Femur (tissue), 1 donor: ENCODE measurements at places on chromosomes 11 and 22.

GRCh38 chr11:119739975-119740374, 11.0 kb upstream of the NECTIN1 start:
- no peak for DNase-seq

DNA sequence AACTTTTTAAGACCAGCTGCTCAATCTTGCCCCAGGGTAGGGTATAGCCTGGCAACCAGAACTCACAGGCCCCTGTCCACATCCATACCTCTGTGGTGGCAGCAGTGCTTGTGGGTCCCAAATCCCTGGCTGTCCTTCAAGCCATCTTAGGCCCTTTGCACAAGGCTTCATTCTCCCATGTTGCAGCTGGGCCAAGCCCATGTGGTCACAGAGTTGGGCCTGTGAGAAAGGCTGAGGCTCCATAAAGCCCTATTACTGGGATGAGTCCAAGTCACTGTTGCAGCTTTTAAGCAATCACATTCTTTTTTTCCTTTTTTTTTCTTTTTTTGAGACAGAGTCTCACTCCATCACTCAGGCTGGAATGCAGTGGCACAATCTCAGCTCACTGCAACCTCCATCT, 47.9 kb upstream of the SLC25A1 start:
- DNase-seq, result no peak

- peak; percentile 90 for DNase-seq
These were observed 5.0 kb downstream of the IGSF22 start for GRCh38 chr11:18720808-18721560.

DNA sequence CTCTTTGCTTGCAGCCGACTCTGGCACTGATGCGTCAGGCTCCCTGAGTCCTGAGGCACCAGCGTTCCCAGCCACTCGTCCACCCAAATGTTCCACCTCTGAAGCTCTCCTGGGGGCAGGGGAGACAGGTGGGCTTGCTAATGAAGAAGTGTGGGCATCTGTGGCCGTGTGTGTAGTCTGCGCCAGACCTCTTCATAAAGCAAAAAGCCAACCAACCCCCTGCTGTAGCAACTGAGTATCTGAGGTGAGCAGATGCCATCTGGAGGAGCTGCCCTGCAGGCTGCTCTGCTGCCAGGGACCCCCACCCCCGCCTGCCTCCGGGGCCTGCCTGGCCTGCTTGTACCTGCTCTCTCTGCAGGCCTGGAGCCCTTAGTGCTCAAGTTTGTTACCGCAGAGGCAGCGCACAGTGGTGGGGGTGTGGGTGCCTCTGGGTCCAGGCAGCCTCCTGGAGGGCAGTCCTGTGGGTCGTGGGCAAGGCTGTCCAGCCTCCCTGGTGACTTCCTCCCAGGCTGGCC, 272.5 kb downstream of the TBC1D22A start:
- DNase-seq, result no peak

DNA sequence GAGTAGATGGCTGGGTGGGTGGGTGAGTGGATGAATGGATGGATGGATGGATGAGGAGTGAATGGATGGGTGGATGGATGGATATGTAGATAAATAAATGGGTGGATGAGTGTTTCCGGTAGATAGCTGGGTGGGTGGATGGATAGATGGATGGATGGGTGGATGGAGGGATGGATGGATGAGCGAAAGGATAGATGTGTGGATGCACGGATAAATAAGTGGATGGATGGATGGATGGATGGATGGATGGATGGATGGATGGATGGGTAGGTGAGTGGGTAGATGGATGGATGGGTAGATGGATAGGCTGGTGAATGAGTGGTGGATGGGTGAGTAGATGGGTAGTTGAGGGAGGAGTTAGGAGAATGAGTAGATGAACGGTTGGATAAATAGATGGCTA, 349.3 kb downstream of the MN1 start:
- no peak for DNase-seq

DNA sequence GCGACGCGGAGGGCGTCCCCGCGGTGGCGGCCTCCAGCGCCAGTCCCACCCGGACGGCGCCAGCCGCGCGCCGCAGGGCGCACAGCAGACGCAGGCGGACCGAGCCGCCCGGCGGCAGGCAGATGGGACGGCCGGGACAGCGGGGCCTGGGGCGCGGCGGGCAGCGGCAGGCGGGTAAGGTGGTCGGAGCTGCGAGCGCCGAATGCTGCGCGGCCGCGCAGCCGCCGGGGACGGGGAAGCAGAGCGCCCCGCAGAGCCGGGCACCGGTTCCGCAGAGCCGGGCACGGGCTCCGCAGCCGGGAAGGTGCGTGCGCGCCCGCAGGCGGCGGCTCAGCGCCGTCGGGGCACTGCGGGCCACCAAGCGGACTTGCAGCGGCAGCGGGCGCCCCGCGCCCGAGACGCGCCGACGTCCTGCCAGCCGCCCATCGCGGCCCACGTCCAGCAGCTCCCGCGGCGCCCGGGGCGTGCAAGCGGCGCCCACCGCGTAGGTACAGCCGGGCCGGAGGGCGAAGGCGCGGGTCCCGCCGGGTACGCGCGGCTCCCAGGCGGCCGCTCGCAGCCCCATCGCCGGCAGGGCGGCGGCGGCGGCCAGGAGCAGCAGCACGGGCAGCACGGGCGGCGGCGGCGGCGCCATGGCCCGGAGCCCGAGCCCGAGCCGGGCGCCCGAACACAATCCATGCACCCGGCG, 739 bp downstream of the CELSR1 start:
- no peak for DNase-seq

- no peak for DNase-seq
These were observed 491.9 kb downstream of the MN1 start for GRCh38 chr22:27309697-27310096.

DNA sequence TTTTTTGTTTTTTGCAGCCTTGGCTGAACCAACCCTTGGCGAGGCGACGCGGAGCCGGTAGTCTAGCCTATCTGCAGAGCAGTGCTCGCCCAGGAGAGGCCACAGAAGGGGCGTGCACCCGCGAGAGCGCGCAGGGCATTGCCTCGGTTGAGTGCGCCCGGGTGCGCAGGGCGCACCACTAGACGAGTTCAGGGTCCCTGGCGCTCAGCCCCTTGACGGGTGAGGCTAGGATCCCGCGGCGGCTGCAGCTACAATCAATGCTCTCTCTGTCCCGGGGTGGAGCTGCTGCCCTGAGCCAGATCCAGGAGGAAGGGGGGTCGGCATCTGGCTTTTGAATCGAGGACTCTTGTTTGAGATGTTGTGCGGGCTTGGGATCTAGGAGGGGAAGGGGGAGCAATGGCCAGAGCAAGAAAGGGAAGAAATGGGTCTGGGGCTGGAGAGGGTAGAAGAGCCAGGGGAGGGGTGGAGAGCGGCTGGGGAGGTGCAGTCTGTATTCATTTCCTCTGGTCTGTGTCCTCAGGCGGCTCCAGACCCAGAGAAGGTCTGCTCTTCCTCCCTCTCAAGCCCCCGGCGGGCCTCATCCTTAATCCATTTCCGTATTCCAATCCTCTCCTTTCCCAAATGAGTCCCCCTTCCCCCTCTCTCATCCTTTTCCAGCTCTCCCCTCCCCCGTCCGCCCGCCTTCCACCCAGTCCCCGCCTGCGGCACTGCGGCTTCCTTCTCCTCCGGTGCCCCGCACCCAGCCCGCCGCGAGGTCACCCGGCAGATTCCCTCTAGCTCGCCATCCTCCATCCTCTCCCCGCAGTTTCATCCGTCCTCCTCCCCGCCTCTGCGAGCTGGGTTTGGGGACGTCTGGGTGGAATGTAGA, 797 bp downstream of the THY1 start:
- DNase-seq, result peak; percentile 72

GRCh38 chr11:131246156-131246555, 124.3 kb upstream of the NTM start:
- DNase-seq, result no peak

DNA sequence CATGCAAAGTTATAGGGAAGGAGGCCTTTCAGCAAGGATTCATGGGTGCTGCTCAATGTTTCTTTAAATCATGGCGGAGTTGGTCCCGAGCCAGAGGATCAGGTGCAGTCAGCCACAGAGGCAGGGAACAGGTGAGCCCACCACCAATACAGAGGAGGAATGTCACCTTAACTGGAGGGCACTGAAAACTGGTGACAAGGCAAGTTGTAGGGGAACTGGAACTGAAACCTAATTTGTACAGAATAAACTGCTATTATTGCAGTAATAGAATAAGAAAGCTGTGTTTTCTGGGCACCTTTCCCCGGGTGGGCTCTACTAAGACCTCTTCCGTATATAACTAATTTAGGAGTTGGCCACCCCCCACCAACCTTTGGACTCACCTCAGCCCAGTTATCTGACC, 296.0 kb upstream of the NARS2 start:
- no peak for DNase-seq

DNA sequence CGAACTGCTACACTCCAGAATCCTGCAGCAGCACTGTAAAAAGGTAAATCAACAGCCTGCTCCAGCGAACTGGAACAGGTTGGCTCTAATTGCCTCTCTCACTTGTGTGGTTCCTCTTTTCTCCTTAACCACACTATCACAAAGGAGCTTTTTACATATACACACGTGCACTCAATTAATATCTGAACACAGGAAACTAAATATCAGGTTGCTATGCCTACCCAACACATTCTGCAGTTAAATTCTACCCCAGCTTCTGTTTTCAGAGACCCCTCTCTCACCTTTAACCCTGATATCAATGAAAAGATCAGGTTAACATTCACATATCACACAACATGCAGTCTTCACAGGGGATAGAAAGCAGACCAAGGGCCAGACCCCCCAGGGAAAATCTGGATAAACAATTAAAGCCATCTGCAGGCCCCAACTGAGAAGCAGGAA, 11.0 kb downstream of the RBFOX2 start:
- DNase-seq, result no peak

DNA sequence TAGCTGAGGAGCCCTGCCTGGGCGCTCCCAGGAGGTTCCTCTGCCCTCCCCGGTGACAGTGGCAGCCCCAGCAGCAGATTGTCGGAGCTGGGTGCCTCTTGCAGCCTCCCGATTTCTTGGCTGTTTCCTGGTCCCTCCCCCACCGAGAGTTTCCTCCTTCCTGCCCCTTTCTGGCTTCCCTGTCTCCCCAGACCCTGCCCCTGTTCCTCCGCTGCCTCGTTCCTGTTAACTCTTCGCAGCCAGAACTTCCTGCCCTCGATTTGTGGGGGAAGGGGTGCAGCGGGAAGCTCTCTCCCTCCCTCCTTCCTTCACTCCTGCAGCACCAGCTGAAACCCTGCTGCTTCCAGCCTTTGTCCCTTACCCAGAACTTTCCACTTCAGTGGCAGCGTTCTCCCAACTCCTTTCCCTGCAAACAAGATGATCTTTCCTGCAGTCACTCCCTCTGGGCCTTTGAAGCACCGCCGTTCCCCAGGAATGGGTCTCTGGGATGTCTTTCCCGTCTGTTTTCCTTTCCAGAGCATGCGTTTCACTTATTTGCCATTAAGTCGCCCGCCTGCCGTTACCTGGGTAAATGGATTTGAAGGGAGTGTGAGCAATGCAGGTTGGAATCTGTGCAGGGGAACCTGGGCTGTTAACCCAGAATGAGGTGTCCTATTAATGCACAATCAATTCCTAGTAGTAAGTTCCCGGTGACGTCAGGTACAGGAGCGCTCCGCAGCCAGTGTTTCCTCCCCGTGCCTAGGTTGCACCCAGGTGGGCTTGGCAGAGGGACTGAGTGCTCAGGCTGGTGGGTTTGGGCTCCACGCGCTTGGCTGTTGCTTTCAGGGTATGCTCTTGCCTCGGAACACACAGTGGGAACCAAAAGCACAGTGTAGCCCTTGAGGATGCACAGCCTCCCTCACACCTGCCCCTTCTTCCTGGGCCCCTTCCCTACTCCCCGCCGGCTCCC, 4.3 kb downstream of the GRK2 start:
- peak; percentile 72 for DNase-seq

- peak; percentile 54 for DNase-seq
These were observed 790 bp downstream of the RAB1B start for GRCh38 chr11:66268952-66269905.

DNA sequence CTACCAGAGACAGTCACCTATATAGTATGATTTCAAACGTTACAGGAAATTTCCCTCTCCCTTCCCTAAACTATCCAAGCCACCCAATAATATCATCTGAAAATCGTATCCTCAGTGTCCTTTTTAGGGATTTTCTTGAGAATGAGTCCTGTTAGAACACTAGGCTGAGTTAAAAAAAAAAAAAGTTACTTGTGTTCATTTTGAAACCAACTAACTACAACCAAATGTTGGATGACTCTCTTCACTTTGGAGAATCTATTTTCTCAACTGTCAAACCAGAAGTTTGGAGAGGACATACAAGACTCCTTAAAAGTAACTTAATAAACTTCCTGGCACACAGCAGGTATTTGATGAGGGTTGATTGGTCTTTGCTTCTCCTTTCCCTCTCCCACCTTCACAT, 183.2 kb upstream of the SESN3 start:
- DNase-seq, result no peak

- DNase-seq, result peak; percentile 18
These were observed 6.2 kb downstream of the KCNQ1OT1 start for GRCh38 chr11:2693271-2694261.

- no peak for DNase-seq
These were observed 64.4 kb downstream of the FAM76B start for GRCh38 chr11:95725196-95725595.

GRCh38 chr11:76263657-76264056, 57.4 kb upstream of the WNT11 start:
- DNase-seq, result no peak

DNA sequence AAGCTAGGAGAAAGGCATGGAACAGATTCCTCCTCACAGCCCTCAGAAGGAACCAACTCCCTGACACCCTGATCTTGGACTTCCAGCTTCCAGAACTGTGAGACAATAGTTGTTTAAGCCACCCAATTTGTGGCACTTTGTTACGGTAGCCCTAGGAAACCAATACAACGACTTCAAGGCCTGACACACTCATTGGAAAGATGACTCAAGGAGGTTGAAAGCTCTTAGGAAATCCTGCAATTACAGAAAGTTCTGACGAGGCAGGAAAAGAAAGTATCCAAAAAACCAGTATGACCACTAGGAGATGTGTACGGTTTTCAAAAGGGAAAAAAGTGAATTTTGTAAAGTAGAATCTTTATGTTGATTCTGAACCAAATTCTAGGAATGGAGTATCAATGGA, 161.4 kb downstream of the SWAP70 start:
- DNase-seq, result no peak

DNA sequence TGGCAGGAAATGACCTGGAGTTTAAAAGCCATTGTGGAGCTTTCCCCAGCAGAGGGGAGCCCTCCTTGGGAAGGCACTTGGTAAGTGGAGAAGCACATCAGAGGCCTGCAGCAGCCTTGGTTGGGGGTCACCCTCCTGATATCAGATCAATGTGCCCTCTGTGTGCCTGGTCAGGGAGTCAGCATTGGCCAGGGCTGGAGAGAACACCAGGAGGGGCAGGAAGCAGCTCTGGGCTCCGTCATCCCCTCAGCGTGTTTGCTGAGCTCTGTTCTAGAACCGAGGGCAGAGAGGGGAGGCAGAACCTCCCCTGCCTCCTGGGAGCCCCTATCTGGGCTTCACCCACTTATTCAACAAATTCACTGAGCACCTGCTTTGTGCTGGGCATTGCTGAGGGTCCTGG, 846.0 kb downstream of the TBC1D22A start:
- no peak for DNase-seq

DNA sequence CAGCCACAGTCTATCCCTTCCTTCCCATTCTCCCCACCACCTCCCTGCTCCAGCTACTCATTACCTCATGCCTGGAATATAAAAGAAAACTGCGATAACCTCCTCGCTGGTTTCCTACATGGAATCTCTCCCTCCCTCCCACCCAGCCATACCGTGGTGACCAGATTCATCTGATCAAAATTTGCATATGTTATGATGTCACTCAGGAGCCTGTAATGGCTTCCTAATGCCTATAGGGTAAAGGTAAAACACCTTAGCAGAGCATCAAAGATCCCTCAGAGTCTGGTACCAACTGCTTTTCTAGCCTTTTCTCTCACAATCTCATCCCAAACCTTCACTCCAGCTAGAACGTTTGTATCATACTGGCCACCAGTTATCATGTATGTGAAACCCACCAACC, 19.6 kb downstream of the RTN4RL2 start:
- no peak for DNase-seq
